ENCODE measurements at places on chromosomes 16 and 17.

DNA sequence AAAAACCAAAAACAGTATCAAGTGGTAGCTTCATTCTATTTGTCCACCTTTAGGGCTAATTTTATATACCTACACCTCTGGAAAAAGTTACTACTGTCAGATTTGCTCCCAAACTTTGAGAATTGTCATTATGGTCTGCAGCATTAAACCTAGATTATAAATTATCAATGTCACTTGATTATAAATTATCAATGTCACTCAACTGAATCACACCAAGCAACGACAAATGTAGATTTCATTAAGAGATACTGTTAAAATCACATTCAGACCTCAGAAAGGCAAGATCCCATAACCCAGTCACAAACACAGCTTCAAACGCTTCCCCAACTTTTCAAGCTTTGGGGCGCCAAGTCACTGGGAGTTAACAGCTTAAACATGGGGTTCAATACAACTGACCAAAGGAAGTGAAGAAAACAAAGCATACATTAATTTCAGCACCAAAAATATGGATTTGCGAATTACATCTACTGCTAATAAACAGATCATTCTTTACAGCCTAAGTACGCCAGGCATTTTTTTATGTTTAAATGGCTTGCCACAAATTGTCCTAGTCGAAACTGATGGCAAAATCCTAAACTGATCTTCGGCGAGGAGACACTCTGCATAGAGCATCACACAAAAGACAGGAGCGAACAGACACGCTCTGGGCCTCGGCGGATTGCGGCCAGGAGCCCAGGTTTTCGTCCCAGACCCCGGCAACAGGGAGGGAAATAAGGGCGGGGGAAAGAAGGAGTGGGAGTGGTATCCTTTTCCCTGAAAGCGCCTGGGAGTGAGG is 981 bp downstream of the GLG1 start:
- peak; percentile 34 for DNase-seq

DNA sequence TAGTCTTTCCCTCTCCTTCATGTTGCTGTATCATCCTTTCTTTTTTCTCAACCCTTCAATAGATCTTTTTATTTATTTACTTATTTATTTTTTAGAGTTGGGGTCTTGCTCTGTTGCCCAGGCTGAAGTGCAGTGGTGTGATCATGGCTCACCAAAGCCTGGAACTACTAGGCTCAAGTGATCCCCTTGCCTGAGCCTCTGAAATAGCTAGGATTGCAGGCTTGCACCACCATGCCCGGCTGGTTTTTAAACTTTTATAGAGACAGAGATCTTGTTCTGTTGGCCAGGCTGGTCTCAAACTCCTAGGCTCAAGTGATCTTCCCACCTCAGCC is 51.7 kb downstream of the SNX29 start:
- no peak for DNase-seq

GRCh38 chr17:29018788-29019474 is 13.1 kb upstream of the SEZ6 start:
- no peak for DNase-seq

GRCh38 chr16:53946746-53947386 is 242.9 kb downstream of the FTO start:
- no peak for DNase-seq

DNA sequence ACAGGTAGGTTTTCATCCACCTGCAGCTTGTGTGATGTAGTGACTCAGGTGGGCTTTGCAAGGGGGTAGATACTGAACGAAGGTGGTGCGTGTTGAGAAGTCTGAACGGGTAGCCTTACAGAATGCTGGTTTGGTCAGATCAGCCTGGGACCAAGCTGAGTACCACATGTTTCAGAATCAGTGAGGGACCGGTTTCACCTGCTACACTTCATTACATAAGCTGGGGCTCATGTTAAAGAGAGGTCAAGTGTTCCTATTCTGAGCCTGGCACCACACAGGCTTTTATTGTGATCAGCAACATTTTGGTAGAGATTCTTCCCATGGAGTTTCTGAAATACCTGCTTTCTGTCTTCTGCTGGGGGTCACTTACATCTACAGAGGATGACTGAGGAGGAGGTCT is 207.4 kb upstream of the EEF2KMT start:
- DNase-seq: no peak

DNA sequence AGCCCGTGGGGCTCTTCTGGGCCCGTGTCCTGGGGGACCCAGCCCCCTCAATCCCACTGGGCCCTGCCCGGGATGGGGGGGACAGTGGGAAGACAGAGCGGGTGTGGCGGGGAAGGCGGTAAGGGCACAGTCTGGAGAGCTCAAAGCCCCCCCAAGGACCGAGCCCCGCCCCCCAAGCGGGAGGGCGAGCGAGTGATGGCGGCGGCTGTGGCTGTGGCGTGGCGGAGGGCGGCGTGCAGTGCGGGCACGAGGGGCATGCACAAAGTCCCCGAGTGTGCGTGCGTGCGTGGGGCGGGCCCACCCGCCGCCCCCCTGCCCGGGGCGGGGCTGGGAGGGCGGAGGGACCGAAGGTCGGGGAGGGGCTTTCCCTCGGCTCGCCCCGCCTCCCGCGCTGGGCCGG is 3.6 kb upstream of the WDR24 start:
- no peak for DNase-seq

DNA sequence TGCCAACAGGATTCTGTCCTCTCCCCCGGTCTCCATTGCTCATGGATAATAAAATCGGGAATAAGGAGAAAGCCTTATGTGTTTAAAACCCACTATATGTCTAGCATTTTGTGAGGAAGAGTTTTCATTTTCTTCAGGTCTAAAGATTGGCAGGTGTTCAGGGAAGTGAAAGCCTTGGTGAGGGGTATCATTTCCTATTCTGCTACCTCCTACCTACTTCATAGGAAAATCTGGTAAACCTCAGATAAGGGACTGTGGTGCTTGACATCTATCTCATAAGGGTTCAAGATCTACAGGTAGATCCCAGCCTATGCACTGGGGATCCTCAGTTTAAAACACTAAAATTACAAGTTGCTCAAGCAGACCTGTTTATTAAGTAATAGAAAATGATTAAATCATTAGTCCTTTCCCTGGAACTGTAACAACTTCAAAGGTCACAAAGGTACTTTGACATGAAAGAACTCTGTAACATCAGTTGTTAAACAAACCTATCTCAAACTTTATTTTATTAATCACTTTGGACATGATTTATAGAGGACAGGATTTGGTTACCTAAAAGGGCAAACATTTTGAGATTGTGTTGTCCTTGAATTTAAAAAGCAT is 6.5 kb downstream of the MOSMO start:
- DNase-seq: no peak

DNA sequence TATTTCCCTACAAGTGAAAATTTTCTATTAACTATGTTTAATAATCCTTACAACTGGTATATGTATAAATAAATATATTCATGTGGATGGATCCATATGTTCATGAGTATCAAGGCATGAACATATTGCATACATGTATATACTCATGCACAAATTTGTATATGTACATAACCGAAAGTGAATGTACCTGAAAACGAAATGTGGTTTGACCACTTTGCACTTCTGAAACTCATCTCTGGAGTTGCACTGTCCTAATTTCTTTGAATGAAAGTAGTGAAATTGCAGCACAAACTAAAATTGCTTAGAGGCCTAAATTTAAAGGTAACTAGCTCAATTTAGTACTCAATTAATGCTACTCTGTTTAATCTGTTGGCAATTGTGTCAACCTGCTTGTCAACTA is 27.4 kb upstream of the GNAO1 start:
- no peak for DNase-seq

GRCh38 chr17:73901661-73902415 is 257.6 kb upstream of the SDK2 start:
- no peak for DNase-seq

GRCh38 chr17:21454441-21454840 is 78.3 kb downstream of the KCNJ12 start:
- DNase-seq: no peak

GRCh38 chr17:2825253-2825970 is 29.2 kb downstream of the RAP1GAP2 start:
- no peak for DNase-seq
